ENCODE measurements at places on chromosomes 6 and 20.

DNA sequence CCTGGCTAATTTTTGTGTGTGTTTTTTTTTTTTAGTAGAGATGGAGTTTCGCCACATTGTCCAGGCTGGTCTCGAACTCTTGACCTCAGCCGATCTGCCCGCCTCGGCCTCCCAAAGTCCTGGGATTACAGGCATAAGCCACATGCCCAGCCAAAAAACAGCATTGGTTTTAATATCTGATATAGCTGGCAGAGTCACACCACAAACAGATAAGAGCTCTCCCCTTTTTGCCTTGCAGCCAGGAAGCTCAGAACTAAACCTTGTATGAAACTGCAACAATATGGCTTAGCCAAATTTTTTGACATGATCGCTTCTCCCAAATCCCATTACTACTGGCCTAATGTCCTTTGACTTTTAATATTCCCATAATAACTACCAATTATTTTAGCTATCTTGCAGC lies 4.9 kb downstream of the ACOT8 start:
- no peak for DNase-seq

- no peak for DNase-seq
Observed at GRCh38 chr6:14454473-14454775, 336.9 kb downstream of the CD83 start.

DNA sequence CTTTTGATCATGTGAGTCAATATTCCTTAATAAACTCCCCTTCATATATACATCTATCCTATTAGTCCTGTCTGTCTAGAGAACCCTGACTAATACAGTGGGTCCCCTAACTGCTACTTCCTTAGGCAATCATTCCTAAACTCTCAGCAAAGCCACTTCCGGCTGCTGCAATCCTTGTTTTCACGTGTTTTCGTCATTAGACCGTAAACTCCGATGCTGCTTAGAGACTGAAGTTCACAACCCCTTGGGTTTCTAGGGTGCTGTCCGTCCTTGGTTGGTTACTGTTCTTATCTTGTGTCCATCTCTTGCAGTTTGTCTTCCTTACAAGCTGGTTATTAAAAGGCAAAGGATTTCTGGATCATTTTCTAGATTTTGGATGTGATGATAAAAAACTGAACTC lies 106.4 kb downstream of the GMPR start:
- no peak for DNase-seq

GRCh38 chr6:142913036-142913510 lies 31.9 kb downstream of the HIVEP2 start:
- no peak for DNase-seq

GRCh38 chr6:119314885-119315272 lies 34.7 kb downstream of the MAN1A1 start:
- DNase-seq: no peak

DNA sequence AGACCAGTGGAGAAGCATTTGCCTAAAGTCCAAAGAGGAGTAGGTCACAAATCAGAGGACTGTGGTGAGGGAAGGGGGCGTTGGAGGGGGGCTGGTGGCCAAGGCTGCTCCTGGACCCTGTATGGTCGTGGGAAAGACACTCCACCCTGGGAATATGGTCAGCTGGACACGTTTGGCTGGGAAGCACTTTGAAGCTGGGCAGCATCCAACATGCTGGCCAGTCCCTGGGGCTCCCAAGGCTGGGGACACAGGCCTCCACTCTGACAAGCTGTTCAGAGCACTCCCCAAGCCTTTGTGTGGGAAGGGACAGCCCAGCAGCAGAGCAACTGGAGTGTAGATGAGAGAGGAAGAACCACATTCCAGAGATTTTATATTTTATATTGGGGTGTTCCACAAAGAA lies 203.2 kb downstream of the ANKRD60 start:
- DNase-seq: no peak

DNA sequence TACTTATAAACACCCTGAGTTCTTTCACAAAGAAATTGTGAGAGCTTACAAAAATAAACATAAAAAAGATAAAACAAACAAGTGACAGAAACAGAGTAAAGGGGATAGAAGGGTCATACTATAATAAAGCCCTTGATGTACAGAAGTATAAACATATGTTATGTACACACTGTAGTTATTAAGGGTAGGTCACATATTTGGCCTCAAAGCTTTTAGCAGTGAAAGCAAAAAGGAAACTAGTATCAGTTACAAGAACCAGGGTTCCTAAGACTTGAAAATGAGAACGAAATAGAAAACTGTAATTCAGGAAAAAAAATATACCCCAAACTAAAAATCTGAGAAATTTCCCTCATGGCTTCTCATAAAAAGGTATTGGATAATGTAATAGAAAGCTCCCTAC lies 380.6 kb downstream of the HDGFL1 start:
- DNase-seq: no peak

DNA sequence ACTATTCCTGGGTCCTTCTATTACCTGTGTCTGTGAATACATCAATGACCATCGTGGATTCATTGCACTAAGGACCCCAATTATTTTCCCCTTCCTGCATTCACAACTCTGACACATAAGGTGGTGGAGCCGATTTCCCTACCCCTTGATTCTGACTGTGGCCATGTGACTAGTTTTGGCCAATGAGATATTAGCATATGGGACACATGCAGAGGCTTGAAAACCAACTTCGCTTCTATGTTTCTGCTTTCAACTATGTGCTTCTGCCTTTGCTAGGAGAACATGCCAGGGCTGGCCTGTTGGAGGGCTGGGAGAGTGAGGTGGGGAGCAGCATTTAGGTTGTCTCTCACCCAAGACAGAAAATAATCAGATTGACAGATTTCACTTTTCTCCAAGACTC lies 483.1 kb upstream of the JAG1 start:
- DNase-seq: no peak

- no peak for DNase-seq
Observed at GRCh38 chr6:157406661-157407060, 25.7 kb downstream of the ZDHHC14 start.

DNA sequence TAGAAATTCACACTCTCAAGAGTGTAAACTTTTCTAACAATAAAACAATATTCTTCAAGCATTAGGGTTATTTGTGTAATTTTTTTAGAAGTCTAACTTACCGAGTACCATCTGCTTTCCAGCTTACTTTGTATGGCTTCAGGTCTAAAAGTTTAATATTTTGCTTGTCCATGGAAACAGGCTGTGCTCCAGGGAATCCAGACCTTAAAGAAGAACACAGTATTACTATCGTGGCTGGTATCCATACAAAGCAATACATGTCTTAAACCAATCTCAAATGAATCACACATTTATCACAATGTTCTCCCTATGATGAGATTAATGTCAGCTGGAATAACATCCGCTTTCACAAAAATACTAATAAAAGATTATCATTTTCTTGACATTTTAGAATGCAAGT lies 73.0 kb downstream of the RNGTT start:
- DNase-seq: no peak

- no peak for DNase-seq
Observed at GRCh38 chr6:138999949-139000725, 12.1 kb upstream of the REPS1 start.

GRCh38 chr6:106918115-106918514 lies 56.4 kb downstream of the CD24 start:
- DNase-seq: no peak

DNA sequence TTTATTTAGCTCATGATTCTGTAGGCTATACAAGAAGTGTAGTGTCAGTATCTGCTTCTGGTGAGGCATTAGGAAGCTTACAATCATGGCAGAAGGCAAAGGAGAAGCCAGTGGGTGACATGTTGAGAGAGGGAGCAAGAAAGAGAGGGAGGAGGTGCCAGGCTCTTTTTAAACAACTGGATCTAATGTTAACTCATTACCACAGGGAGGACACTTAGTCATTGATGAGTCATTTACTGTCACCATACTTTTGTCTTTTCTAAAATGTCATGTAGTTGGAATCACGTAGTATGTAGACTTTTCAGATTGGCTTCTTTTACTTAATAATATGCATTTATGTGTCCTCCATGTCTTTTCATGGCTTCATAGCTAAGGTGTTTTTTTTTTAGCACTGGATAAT lies 58.1 kb downstream of the NUS1 start:
- DNase-seq: no peak

DNA sequence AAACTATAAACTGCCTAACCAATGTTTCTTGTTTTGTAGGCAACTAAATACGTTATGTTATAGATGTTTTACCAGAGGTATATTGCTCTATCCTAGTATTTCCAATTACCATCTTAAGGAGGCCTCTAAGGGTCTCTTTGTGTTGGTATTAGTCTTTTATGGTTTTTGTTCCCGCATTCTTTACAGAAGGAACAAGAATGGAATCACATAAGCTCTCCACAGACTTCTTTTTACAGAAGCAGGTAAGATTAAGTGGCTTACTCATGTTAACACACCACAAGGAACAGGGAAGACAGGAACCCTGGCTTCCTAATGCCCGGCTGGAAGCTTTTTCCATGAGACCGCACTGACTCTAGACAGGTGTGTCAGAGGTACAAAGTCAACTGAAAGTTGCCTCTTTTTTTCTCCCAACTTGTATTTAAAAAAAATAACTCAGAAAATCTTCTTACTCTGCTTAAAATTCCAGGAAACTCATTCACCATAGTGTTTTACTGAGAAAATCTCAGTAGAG lies 55.1 kb downstream of the FKBP5 start:
- DNase-seq: no peak

DNA sequence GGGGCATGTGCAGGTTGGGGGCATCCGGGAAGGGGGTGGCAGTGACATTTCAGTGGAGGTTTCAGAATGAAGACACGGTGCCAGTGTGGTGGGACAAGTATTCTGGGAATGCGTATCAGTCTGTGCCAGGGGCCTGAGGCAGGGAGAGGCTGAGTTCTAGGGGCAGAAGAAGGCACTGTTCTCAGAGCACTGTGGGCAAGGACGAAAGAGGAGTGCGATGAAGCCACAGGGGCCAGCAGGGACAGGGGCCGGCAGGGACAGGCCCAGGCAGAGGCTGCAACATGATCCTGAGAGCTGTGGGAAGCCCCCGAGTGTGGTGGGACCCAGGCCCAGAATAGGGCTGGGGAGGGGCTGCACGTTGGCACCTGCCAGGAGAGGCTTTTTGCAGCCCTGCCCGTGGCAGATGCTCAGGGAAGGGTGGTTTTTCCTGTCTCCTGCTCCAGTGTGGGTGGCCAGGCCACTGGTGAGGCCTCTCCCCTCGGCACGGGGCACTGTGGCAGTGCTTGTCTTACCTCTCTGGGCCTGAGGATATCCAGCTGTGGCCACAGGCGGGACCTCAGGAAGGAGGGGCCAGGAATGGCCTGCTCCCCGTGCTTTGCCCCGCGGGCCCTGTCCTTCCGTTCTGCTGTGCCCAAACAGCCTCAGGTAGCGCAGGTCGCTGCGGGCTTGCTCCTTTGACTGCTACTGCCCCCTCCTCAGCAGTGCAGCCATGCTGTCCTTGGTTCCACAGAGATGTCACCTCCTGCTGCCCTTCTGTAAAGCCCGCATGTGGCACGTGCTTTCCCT lies 10.0 kb downstream of the ENTPD6 start:
- no peak for DNase-seq

GRCh38 chr6:17159240-17159639 lies 57.4 kb downstream of the STMND1 start:
- no peak for DNase-seq

- no peak for DNase-seq
Observed at GRCh38 chr6:135465903-135466302, 31.6 kb downstream of the AHI1 start.

DNA sequence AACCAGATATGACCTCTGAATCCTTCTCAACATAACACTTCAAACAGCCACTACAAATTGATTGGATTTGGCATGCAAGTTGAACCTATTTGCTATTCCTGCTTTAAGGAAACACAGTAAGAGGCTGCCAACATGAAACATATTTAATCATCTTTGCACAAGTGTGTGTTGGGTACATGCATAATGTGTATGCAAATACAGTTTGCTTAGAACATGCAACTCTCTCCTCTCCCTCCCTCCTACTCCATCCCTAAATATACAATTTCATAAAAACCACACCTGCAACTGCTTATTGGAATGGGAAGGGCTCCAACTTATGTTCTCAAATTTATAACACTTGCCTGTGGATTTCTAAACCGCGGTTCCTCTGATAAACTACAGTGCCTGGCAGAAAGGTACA lies 71.5 kb downstream of the CD83 start:
- no peak for DNase-seq

DNA sequence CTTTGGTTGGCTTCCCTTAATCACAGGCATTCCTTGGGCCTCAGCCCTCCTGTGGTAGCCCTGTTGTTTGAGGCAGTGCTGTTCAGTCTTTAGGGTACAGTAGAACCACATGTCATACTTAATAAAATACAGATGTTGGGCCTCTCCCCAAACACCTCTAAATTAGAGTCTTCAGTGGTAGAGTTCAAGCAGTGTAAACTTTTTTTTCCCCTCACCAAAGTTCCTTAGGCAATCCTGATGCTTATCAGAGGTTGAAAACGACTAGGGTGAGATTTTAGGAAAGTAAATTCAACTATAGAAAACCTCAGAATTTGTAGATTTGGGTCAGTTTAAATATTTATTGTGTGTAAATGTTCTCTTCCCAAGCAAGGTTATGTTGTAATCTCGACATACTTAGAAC lies 44.6 kb downstream of the BLTP3A start:
- DNase-seq: no peak

DNA sequence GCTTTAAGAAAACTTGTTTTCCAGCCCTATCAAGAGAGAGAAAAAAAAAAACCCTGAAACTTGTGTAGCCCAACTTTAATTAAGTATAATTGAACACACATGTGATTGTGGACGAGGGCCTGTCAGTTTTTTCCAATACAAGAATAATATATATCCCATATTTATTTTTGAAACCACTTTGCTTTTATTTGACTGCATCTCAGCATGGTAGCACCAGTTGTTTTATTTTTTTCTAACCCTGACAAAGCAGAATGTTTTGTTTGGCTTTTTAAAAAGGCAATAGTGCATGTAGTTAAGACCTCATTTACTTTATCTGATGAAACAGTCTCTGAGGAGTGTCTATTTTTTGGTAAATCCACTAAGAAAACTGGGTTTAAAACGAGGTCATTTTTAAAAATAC lies 257.7 kb downstream of the CDKAL1 start:
- no peak for DNase-seq

DNA sequence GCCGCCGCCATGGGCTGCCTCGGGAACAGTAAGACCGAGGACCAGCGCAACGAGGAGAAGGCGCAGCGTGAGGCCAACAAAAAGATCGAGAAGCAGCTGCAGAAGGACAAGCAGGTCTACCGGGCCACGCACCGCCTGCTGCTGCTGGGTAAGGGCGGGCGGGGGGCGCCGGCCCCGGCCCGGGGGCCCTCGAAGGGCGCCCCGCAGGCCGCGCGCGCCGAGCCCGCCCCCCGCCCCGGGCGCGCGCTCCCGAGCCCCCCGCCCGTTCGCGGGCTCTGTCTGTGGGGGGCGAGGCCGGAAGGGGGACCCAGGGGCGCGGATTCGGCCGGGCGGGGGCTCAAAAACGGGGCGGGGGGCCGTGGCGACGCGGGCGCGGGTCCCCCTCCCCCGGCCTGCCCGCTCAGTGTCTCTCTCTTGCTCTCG lies 39.2 kb downstream of the GNAS start:
- DNase-seq: no peak
